ENCODE measurements at places on chromosomes 4 and X.
A peak's percentile ranks its signal among the peaks of the same experiment; 100 is the strongest.

- DNase-seq, result no peak
These were observed 28.6 kb downstream of the FAM241A start for GRCh38 chr4:112173593-112174558.

DNA sequence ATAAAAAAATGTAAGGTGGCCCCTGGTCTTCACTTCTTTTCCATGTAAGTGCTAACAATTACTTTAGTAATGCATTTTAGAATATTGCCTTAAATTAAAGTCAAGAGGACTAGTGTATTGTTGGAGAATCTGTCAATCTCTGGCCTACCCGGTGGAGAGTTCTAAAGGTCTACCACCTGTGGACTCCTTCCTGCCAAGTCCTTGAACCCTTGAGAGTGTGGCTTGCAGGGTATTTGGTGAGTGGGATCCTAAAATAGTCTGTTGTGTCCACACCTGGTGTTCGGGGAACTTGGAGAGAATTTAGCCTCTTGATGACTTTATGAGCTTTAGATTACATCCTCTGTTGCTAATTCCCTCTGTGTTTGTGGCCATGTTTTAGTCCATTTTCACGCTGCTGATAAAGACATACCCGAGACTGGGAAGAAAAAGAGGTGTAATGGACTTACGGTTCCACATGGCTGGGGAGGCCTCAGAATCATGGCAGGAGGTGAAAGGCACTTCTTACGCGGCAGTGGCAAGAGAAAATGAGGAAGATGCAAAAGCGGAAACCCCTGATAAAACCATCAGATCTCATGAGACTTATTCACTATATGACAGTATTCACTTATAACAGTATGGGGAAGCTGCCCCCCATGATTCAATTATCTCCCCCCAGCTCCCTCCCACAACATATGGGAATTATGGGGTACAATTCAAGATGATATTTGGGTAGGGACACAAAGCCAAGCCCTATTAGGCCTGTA, 23.8 kb downstream of the DDIT4L start:
- DNase-seq, result no peak

GRCh38 chr4:152810715-152811287, 31.0 kb downstream of the ARFIP1 start:
- DNase-seq, result no peak

- DNase-seq, result no peak
These were observed 36.1 kb upstream of the WDR19 start for GRCh38 chr4:39146211-39146610.

- peak; percentile 63 for DNase-seq
These were observed 8.3 kb upstream of the DAPP1 start for GRCh38 chr4:99808260-99808857.

- DNase-seq, result no peak
These were observed 592.6 kb upstream of the SLIT2 start for GRCh38 chr4:19659101-19659500.

- DNase-seq, result no peak
These were observed 257.5 kb upstream of the FTHL17 start for GRCh38 chrX:31329298-31329697.

GRCh38 chr4:83267121-83267829, 17.3 kb downstream of the COQ2 start:
- DNase-seq, result no peak

DNA sequence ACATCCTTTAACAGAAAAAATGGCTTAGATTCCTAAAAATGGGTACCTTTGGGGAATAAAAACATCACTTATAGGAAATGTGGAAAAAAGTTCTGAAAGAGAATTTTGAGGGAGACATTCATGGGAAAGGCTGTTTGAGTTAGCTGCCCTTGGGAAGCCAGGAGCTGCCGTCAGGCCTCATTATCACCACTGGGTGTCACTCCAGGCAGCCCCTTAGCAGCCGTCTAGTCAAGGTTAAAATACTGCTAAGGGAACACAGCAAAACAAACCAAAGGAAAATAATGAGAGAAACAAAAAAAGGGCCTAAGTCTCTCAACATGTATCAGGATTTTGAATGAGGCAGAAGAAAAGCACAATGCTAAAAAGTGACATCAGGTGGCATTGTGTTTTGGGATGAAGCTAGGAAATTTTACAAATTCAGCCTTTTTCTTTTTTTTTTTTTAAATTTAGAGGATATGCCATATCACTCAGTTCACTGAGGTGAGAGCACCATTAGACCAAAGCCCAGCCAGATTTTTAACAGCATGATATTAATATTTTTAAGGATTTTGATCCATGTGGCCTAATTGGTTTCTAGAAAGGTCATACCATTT, 235.3 kb downstream of the GPAT3 start:
- no peak for DNase-seq

DNA sequence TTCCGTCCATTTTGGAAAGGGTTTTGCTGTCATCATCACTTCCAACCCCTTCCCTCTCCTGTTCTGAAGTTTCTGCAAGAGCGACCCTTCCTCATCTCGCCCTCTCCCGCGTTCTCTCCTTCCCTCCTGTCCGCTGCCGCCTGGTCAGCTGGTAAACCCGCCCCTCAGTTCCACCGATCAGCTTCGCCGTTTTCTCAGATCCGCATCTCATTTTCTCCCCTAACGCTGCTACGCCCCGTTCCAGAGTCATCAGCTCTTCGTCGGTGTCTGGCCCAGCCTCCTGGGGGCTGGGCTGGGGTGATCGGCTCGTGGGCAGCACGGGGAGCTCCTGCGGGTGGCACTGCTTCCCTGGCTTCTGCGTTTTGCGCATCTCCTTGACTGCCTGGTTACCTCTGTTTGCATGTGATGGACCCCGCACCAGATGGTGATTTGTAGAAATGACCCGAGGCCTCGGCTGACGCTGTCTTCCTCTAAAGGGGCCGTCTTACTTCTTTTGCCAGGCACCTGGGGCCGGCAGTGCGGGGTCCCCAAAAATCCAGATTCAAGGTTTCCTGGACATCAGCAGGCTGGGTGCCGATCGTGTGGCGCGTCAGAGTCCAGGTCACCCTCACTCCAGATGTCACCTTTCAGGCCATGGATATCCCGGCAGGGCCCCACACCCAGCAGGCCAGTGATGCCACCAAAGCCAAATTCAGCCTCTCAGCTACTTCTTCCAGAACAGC, 13.4 kb downstream of the CTBP1 start:
- no peak for DNase-seq

GRCh38 chrX:91434351-91435168, at the start of gene PABPC5:
TSS of gene PABPC5 (plus strand) at chrX:91434839. CDS start at chrX:91435578, 739 bp downstream.
- DNase-seq, result no peak

GRCh38 chr4:97868097-97868496, 275.2 kb downstream of the STPG2 start:
- no peak for DNase-seq

GRCh38 chr4:184792950-184793555, 32.7 kb downstream of the ACSL1 start:
- peak; percentile 18 for DNase-seq

GRCh38 chr4:142547974-142548373, 298.1 kb downstream of the INPP4B start:
- no peak for DNase-seq

DNA sequence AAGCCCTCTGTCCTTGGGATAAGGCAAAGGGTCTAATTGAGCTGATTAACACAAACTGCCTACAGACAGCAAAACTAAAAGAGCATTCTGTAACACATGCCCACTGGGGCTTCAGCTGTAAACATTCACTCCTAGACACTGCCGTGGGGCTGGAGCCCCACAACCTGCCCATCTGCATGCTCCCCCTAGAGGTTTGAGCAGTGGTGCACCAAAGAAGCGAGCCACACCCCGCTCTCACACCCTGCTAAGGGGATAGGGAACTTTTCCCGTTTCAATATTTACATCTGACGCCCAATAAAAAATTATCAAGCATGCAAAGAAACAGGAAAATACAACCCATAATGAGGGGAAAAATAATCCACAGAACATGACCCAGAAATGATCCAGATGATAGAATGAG, 46.9 kb upstream of the HSD17B10 start:
- DNase-seq, result no peak

GRCh38 chr4:137474711-137475301, 57.5 kb downstream of the PCDH18 start:
- no peak for DNase-seq

DNA sequence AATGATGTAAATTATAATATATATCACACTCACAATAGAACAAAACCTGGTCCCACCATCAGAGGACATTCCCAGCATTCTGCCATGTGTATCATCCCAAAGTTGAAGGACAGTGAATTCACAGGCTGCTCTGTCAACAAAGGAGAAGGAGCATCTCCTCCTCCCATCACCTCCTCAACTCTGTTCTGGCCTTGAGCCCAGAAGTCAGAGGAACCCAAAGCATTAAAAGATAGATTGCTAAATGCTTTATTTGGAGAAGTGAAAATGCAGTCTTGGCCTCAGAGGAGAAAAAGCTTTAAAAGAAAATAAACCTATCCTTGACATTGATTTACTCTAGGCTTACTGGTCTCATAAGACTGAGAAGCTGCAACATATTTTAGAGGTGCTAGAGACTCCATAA, 268.8 kb upstream of the RASGEF1B start:
- DNase-seq, result no peak

GRCh38 chrX:120200851-120201250, 42.4 kb downstream of the RHOXF2 start:
- no peak for DNase-seq

DNA sequence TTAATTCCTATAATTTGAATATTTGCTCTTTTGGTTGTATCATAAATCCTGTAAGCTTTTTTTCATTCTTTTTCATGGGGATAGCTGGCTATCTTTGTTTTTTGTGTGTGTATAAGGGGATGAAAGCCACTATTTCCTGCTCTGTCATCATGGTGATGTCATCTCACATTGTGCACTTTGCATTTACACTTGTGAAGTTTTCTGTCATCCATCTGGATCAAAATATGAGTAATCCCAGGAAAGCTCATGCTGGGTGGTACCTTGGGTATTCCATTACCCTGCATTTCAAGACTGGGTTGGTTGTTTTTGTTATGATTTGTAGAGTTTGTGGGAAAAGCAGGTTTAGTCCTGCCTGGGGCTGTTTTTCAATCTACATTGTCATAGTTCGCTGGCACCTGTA, 367.3 kb downstream of the CHIC1 start:
- no peak for DNase-seq

DNA sequence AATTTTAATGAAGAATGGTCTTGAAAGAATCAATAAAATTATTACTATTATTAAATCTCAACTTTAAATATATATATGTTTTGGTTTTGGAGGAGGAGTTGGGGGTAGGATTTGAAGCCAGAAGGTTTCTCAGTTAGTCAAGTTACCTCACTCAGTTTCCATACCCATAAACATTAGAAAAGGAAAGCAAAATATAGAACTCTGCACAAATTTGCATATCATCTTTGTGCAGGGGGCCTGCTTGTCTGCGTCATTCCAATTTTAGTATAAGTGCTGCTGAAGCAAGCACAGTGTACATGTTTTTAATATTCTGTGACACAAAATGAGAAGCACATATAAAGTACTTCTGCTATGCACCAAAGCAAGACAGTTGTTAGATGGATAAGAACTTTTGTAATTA, 47.5 kb upstream of the SCRG1 start:
- no peak for DNase-seq

DNA sequence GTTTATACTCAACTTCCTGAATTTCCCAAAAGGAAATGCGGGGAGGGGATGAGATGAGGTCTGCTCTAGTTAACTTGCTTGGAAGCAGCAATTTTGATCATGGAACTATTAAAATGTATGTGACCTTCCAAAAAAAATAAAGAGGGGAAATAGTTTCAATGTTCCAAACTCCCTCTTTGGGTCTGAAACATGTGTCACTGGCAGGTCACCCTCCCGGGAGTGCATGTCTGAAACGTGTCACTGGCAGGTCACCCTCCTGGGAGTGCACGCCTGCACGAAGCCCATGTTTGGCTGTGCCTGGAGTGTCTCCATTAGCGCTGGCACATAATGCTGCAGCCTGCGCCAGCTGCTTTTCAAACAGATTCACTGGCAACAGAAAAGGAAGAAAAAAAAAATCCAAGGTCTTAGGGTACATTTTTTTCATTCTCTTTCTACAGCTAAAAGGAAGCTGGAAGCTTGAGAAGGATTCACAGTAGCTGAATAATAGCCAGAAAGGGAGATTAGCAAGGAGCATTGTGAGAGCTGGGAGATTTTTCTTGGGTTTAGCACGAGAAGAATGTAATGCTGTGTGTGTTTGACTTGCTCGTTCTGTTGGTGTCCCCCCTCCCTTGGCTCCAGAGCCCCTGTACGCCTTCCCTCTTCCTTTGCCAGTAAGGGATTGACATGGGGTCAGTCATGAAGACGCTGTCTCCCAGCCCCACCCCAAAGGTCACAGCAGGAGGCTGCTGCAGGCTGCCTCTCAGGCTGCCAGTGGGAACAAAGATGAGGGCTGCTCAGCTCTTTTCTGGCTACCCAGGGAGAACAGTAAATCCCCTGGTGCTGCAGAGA, 39.2 kb upstream of the TLR3 start:
- DNase-seq, result no peak

Measured in stimulated activated CD4-positive, alpha-beta T cell treated with anti-CD3 and anti-CD28 coated beads, TNF-alpha, amount 100 ng/mL, for 1 hour (primary cell).